Left forelimb (tissue), 1 donor: ENCODE measurements at places on chromosomes 3 and 15.

DNA sequence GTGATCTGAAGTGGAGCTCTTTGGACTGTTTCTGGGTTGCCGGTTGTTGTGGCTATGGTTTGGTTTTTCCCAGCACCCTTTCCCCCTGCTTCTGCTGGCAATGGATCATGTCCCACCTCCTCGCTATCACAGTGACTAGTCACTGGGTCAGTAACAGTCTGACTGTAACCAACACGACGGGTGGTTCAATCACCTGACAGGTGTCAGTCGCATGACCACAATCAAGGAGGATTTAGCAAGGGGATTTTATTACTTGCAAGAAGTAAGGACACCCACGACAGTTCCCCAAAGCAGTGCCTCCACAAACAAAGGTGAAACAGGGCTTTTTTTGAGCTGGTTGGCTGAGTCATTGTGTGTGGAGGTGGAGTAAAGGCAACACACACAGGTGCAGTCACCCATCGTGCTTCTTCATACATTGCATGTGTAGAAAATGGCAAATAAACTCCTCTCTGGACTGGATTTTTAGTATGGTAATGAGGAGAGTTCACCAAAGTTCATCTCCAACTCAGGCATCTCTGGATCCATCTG lies 58.8 kb upstream of the FAM3D start:
- no peak for DNase-seq

DNA sequence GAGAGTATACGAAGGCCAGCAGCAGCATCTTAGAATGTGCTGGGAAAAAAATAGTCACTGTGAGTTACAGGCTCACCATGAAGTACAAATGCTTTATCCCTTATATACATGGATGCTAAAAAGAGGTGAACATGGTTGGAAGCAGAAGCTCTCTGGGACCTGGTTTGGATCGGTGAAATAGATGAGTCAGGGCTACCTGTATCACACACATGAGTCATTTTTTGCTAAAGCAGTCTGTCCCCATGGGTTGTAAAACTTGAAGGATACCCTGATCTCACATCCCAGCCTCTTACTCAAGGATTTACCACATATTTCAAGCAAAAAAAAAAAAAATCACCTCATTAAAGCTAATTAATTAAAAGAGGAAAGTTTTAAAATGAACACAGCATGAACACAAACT lies 6.9 kb upstream of the SERPINI2 start:
- DNase-seq = no peak

DNA sequence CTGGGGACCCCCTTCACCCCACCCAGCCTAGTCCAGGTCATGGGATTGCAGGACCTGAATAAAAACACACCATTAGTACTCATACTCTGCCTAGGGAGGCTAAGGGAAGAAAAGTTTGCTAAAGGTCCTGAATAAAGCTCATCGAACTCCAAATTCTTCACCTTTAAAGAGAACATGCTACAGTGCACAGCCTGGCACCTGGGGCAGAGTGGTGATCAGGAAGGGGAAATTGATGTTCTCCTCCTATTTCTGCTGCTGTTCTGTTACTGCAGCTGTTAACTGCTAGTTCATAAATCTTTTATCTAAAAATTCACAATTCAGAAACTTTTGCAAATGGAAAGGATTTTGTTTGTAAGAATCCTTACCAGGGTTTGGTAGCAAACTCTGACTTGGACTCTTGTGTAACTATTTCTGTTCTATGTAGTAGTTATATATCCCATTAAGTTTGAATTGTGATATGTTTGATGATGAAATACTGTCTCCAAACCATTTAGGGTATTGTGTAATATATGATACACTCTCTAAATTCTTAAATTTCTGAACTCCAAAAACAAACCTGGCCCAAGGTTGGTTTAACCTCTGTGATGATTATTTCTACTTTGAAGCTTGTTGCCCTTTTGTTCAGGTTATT lies 27.9 kb downstream of the MCTP2 start:
- DNase-seq = no peak

GRCh38 chr15:82184355-82184754 lies 78.2 kb downstream of the EFL1 start:
- no peak for DNase-seq

DNA sequence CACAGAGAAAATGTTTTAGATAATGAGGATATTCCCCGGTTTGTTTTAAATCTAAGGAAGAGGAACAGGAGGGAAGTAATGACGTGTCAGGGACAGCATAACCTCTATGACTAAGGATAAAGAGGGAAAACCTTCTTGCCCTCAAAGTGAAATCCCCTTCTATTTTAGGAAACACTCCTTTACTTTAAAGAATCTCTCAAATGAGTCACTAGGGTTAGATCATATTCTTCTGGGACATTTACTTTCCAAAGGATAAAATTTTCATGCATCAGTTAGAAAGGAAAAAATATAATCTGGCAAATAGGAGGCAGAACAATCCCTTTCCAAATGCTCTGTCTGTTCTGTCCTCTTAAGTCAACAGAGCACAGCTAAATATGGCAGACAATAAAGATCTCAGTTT lies 43.2 kb upstream of the UBE2E2 start:
- DNase-seq = no peak

GRCh38 chr15:72319360-72319984 lies 485 bp downstream of the CELF6 start:
- DNase-seq = peak; percentile 83

DNA sequence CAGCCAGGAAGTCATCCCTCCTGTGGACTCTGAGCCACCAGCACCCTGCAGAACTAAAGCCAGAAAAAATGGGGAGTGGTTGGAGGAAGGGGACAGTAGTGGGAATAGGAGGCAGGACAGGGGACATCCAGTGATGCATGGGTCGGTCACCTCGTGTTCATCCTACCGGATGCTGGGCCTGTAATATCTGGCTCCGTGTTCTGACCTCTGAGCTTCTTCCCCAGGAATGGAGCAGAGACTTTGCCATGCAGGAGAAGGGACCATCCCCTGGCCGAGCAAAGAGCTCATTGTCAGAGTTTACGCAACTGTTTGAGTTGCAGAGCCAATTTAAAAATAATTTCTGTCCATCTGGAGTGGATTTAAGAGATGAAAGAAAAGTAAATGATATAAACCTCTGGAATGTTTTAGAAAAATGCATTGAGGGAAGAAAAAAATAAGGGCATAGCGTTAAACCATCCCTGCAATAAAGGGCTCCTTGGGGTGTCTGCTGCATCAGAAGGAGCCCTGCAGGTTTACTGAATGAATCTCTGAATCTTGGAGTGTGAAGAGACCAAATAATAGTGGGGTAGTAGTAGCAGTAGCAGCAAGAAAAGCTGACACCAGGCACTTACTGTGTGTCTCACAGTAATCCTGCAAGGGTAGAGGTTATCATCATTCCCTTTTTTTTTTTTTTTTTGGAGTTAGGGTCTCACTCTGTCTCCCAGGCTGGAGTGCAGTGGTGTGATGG lies 70.9 kb downstream of the AAGAB start:
- peak; percentile 41 for DNase-seq

DNA sequence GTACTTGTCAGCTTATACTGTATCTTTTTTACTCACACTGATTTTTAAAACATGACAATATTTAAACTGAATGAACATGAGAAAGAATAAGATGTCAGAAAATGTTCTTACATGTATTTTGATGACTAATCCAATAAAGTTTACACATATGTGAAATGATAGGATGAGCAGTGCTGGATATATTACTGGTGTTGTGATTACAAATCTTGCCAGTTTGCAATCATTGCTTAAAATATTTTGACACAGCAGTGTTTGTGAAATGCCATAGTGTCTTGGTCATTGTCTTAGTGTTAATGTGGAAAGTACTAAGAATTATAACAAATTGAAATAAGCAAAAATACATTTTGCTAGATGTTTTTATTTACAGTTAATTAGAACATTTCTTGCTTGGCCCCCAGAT lies 118.7 kb upstream of the MLF1 start:
- DNase-seq = no peak

DNA sequence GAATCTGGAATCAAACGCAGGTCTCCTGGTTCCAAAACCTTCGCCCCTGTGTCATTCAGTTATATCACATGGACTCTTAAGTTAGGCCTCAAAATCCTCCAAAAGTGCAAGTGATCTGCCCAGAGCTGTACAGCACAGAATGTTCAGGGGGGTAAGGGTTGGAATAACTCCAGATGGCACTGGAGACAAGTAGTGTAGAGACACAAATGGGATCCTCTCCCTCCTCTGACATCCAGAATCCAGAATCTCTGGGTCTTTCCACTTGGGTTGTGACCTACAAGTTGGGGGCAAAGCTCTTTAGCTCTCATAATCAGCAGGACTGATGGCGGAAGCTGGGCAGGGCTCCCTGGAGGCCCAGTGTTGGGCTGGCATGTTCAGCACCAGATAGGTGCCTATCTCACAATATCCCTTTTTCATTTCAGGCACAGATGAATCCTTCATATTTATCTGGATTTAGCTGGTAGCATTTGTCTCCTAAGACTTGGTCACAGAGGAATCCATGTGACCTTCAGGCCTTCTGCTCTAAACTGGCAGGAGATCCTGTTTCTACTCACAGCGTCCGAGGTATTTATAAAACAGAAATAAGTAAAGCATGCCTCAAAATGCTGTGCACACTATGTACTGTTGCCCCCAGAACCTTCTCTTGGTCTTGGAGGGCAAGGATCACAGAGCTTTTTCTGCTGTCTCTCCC lies 15.4 kb downstream of the ABHD2 start:
- DNase-seq = no peak

GRCh38 chr3:28698706-28699105 lies 350.1 kb upstream of the AZI2 start:
- no peak for DNase-seq

DNA sequence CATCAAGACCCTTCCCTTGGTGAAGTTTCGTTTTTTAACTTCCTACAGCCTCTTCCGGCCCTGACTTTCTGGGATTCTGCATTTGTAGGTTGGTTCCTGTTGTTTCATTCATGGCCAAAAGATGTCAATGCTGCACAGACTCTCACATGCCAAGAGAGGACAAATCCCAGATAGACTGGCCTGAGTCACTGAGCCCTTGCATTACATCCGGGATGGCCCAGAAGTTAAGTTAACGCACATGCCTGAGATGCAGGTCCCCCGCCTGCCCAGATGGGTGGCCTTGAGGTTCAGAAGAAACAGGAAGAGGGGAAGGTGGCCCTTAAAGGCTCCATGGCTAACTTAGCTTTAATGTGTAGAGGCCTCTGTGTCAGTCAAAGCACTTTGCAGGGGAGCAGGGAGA lies 51.6 kb upstream of the SRGAP3 start:
- DNase-seq = no peak

GRCh38 chr3:174425422-174425821 lies 433.7 kb upstream of the NAALADL2 start:
- no peak for DNase-seq

- DNase-seq = no peak
These were observed 67.3 kb upstream of the ONECUT1 start for GRCh38 chr15:52857471-52857870.

- DNase-seq = no peak
These were observed 33.0 kb downstream of the ALDH1L1 start for GRCh38 chr3:126147147-126147931.

DNA sequence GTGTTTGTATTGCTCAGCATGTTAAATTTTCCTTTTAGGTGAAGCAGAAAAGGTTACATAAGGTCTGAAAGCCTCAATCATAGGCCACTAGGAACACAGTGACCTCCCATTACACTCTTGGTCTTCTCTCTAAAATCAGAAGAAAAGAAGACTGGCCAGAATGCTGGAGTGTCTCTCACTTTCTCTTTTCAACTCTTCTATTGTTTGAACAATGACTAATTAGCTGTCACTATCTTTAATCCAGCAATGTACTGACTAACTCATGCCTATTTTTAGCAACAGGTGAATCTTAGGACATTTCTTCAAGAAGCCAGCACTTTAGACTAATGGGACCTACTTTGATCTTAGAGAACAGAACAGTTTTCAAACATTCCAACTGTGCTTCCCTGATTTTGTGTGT lies 142.8 kb downstream of the TGFBR2 start:
- no peak for DNase-seq

GRCh38 chr3:196292286-196292923 lies 4.9 kb upstream of the PCYT1A start:
- DNase-seq = no peak

GRCh38 chr3:29186131-29186599 lies 94.7 kb upstream of the RBMS3 start:
- DNase-seq = no peak

GRCh38 chr15:42367041-42367440 lies 7.7 kb downstream of the CAPN3 start:
- DNase-seq = no peak

GRCh38 chr3:182671541-182671940 lies 121.8 kb upstream of the ATP11B start:
- no peak for DNase-seq

DNA sequence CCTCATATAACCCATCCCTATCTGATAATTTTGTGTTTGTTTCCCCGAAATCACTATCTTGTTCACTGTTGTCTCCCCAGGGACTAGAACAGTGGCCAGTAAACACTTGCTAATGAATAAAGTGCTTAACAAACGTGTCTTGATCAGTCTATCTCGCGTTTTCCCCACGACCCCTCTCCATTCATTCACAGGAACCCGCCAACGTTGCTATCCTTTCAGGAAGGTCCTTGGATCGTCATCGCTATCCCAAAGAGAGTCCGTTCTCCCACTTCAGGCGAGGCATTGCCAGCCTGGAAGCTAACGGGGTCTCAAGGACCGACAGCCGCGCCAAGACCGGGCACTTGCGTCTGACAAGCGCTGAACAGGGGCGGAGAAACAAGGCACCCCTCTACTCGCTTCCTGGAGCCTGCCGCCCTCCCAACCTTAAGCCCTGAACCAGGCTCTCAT lies 344 bp downstream of the LINS1 start:
- no peak for DNase-seq

- no peak for DNase-seq
These were observed 137.4 kb upstream of the UMPS start for GRCh38 chr3:124592658-124593441.

DNA sequence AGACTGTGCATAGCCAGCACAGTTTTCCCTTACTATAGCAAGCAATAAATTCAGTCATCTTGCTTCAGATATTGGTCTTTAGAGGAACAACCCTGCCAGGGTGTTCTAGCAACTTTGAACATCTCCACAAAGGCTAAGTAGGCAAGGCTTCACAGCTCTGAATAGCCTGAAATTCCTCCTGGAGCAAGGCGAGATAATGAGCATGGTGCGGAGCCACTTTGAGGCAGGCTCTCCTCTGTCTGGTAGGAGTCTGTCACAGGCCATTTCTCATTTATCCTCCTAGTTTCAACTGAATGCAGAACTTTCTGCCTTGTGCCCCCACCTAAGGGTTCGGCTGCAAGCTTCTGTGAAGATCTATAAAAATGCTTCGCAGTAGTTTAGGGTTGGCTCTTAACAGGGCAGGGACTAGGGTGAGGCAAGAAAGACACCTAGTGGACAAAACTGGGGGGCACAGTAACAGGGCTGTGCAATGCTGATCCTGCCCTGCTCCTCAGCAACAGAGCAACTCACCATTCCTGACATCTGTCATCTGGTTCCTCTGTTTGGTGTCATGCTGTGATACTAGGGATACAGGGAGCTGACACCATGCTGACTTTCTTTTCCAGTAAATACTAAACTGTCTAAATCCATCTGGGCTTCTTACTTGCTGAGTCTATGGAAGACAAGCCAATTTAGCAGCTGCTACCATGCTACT lies 16.6 kb upstream of the EHHADH start:
- no peak for DNase-seq

DNA sequence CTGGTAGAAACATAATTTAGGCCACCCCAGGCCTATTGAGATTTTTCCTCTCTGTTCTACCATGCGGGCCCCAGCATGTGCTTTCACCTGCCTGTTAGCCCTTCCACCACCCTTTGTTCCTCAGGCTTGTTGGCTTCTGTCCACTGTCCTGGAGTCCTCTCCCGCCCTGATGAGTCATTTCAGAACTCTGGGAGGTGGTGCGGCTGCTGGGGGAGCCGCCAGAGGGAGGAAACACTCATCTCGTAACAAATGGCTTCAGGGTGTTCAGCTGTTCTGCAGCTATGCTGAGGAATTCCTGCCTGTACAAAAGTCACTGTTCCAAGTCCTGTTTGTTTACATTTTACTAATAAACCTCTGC lies 36.3 kb downstream of the LRTM1 start:
- DNase-seq = peak; percentile 80
